Anterior cingulate cortex (tissue), 58 donors: ENCODE measurements at places on chromosomes 12 and 14.

- DNase-seq = no peak
Observed at GRCh38 chr12:30828686-30829085, 73.9 kb upstream of the CAPRIN2 start.

- DNase-seq = no peak
Observed at GRCh38 chr12:120996133-120996746, 17.9 kb downstream of the HNF1A start.

DNA sequence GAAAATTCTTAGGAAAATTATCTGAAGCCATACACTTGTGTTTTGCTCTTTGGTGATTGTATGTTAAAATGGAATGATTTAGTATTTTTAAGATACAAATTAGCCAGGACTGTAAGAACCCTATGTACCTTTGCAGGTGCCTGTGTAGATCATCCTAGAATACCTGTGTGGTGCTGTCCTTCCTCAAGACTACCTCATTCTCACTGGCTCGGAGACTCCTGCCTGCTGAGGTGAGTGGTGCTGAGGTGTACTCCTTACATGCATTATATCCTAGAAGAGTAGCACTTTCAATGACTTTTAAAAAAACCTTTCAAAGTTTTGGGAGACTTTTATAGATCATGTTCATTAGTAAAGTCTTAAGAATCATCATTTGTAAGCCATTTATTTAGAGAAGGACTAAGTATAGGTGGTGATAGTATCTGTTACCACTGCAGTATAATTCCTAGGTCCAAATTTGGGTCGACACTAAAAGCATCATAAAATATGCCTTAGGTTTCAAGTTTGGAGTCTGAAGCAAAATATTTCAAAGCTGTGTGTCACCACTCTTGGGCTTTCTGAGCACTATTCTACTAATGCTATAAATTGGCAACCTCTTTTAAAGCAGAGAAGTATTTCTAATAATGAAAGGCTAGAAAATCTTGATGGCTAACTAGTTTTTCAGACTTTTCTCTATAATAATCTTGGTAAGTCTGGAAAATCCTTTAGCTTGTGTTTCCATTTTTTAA is 36.6 kb downstream of the RASSF8 start:
- no peak for DNase-seq

DNA sequence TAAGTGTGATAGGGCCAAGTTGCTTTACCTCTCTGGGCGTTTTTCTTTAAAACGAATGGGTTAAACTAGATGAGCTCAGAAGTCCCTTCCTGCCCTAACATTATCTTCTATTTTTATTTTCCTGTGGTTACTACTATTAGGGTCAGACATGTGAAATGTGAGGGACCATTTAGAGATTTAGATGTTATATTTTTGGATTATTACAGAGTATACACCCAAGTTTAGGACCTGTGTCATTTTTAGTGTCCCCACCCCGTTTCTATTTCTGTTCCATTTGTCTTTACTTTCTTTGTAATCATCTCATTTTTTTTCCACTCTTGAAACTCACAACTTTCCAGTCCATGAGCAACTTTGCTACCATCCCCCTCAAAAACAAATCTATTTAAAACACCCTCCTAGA is 56.3 kb downstream of the SLC4A8 start:
- no peak for DNase-seq
